Inflammatory macrophage treated with lipopolysaccharide for 1 hour (primary cell): ENCODE measurements at places on chromosomes 11 and 22.

DNA sequence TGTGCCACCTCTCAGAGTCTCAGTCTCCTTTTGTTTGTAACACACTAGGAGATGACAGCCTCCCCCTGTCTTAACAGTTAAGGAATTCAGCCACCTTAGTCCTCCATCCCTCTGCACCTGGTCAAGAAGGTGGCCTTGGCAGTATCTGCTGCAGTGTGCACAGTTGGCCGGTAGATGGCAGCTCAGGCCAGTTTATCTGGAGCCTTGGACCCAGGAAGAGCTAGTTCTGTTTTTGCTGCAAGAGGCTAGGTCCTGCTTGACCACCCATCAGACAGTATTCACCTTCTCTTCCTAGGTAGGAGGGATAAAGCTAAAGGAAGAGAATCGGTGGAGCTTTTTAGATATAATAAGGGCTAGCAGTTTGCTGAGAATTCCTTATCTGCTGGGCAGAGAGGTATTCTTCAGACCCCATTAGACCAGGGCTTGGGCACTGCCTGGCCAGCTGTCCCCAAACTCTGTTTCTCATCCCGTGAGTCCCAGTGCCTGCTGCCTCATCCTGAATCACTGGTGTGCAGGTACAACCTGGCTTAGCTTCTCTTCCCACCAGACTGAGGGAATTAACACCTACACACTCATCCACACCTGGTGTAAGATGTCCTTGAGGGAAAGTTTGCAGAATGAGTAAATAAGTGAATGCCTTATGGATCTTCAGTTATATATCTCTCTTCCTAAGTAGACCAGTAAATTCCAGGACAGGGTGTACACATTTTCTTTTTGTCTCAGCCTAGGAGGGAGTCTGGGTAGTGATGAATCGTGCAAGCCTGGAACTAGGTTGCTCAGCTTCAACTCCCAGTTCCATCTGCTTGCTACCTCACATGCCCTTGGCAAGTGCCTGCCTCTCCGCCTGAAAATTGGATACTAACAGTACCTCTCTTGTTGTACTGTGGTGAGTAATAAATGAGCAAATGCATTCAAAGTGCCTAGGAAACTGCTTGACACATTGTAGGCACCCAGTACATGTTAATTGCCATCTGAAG lies 70.8 kb upstream of the NARS2 start:
- DNase-seq: peak; percentile 83

GRCh38 chr11:88139865-88140264 lies 35.4 kb downstream of the RAB38 start:
- no peak for DNase-seq

DNA sequence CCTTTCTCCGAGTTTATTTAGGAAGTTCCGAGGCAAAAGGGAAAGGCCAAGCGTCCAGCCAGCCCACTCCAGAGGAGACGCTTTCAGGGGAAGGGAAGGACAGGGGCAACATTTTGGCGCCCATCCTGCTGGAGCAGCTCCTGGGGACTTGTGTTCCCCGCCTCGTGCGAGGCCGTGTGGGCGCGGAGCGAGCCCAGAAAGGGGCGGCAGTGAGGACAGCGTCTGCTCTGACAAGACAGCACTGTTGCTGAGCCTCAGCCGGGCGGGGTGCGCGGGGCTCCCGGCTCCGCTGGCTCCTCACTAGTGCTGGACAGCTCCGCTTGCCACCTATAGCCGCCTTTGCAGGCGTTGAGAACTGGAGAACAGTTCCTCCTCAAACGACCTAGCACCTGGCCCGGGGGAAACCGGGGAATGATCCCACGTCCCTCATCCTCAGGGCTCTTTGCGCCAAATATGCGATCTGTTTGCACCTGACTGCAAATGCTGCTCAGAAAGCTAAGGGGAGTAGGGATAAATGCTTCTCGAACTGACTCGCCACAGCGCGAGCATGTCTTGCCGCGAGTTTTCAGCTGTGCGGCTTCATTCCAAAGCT lies 722 bp upstream of the GUCY1A2 start:
- DNase-seq: no peak

DNA sequence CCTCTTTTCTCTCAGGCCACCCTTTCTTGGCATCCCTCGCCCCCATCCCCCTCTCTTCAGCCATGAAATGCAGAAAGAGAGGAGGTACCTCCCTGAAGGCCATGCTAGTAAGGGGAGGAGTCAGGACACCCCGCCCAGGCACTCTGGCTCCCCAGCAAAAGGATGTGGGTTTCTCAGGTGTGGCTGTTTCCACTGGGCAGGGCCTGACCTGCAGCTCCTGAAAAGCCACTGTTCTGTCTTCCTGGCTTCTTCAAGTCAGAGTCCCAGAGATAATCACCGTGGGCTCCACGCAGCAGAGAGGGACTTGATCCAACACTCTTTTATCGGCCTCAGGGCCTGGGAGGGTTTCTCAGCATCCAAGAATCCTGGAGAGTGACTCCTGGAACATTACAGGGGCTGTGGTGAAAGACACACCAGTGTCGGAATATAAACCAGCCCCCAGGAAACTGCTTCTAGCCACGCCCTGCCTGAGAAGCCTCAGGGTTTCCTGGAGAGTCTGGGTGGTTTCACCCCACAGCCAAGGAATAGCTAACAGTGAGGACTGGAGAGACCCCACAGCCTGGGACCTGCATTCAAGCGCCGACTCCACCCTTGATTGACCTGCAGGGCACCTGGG lies 45.7 kb upstream of the TSPAN18 start:
- DNase-seq: no peak

DNA sequence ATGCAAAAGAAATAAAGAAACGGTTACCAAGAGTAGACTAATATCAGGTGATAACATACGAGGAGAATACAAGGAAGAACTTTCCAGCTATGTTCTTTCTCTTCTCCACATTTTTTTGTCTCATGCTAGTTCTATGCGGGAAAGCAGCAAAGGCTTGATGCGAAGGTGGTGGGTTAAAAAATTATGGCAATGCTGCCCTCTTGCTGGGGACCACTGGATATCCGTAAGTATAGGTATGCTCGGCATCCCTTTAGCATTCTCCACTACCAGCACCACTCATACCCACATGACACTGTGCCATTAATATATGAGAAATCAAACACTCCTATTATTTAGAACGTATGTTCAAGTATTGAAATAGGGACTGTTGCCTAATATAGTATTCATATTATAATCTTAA lies 776.4 kb downstream of the LRRC4C start:
- no peak for DNase-seq

DNA sequence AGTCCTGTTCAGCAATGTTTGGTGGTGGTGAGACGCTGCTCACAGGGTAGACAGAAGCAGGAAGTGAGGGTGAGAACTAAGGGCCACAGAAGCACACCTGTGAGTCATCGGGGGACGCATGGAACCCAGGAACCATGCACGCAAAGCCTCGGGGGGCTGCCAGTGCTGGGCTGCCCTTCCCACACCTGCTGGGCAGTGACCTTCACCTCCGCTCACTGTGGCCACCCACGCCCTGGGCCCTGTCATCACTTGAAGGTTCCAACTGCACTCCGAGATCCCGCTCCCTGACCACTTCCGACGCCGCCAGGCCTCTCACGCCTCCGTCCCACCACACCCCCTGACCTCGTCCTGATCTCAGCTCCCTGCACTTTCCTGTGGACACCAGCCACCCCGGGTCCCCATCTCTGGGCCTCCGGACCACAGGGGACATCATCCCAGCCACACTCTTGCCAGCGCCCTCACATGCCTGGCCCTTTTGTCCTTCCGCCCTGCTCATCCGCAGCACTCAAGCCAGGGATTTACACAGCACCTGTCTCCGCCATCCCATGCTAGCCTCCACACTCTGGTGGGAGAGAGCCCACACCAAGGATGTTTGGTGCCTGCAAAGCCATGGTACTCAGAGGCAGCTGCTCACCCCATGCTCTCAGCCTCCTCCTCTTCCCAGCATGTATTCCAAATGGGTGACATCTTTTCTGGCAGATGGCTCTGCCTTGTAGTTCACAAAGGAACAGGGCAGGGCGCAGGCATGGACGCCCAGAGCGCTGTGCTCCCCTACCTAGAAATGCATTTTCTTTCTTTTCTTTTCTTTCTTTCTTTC lies 23.1 kb upstream of the ATXN10 start:
- DNase-seq: no peak

- DNase-seq: peak; percentile 74
Observed at GRCh38 chr22:28594797-28595462, 84.7 kb downstream of the TTC28 start.

GRCh38 chr22:37378642-37379058 lies 48.6 kb downstream of the ELFN2 start:
- DNase-seq: no peak

DNA sequence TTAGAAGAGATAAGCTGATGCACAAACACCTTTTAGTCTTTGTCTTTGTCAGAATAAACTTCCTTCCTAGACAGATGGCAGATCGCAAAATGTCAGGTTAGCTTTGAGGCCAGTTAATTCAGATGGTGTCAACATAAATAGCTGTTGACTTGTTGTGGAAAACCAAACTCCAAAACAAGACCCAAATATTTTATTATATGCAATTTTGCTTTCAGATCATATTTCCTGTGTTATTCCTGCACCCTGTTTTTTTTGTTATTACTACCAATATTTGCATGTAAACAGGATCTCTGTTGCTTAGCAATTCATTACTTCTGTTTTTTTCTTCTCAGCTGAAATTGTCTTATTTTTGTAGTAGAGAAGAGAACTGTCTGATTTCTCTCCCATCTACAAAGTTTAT lies 316.0 kb downstream of the ETS1 start:
- peak; percentile 51 for DNase-seq

GRCh38 chr11:47986219-47986618 lies 5.9 kb downstream of the PTPRJ start:
- DNase-seq: no peak

- no peak for DNase-seq
Observed at GRCh38 chr22:19412478-19412877, 19.1 kb downstream of the HIRA start.
